Effector memory CD8-positive, alpha-beta T cell (primary cell): ENCODE measurements at places on chromosomes 2 and 18.

- no peak overlapping the region for H3K27ac ChIP-seq
- H3K36me3 ChIP-seq: no peaks in the 10 kb centered on the region
- no peaks in the 10 kb centered on the region for H3K27me3 ChIP-seq
- H3K4me1 ChIP-seq: peaks cover 3% of the 10 kb centered on the region
- H3K4me3 ChIP-seq: no peak overlapping the region
- no peak for DNase-seq
Measured at GRCh38 chr2:48228345-48228684, 301.6 kb upstream of the STON1 start.

GRCh38 chr2:33298233-33298632 lies 178.2 kb upstream of the RASGRP3 start:
- DNase-seq: no peak
- H3K36me3 ChIP-seq: no peaks in the 10 kb centered on the region
- no peaks in the 10 kb centered on the region for H3K27me3 ChIP-seq
- H3K27ac ChIP-seq: no peak overlapping the region
- no peak overlapping the region for H3K4me3 ChIP-seq

GRCh38 chr18:79847606-79848293 lies 50.0 kb downstream of the KCNG2 start:
- no peak overlapping the region for H3K27ac ChIP-seq
- peaks cover 8% of the 10 kb centered on the region for H3K27me3 ChIP-seq
- H3K36me3 ChIP-seq: no peaks in the 10 kb centered on the region
- no peak overlapping the region for H3K4me3 ChIP-seq

DNA sequence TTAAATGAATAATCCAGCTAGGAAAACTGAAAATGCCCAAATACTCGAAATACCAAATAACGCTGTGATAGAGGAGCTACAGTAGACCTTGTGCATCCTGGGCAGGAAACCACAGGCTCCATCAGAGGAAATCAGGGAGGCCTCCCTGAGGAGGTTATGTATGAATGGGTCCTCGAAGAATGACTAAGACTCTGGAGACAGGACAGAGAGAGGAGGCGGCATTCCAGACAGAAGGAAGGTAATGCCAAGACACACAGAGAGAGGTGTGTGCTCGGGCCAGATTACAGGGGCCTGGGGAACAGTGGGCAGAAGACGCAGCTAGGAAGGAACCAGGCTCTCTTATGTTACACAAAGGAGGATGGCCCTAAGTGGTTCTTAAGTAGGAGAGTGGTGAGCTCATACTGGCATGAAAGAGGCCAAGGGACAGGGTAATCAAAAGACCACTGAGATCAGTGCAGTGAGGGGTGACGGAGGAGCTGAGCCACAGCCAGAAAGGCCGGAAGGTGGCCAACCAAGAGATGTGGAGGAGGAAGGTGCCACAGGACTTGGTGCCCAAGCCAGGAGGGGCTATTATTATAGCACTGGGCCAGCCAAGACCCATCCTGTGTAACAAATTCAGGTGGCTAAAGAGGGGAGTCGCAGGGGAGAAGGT lies 9.9 kb downstream of the ST3GAL5 start:
- no peak for DNase-seq
- no peaks in the 10 kb centered on the region for H3K27me3 ChIP-seq
- H3K27ac ChIP-seq: peak overlapping the region; percentile 64
- H3K36me3 ChIP-seq: peaks cover 11% of the 10 kb centered on the region
- peaks cover 43% of the 10 kb centered on the region for H3K4me1 ChIP-seq
- H3K4me3 ChIP-seq: peak overlapping the region; percentile 13

DNA sequence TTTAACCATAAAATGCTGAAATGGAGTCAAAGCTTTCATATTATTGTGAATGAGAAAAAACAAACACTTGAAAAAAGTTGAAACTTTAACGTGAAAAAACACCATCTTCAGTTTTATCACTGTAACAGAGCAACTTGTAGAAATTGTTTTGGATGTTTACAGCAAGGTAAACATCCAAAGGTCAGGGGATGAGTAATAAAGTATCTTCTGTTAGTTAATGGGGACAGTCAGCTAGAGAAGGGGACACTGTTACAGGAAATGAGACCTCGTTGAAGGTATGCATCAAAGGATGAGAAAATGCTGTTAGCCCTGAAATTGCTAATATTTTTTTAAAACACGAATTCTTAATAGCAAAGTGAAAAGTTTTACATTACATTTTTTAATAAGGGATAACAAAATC lies 2.9 kb downstream of the RHBDD1 start:
- peaks cover 55% of the 10 kb centered on the region for H3K4me1 ChIP-seq
- H3K4me3 ChIP-seq: peak overlapping the region; percentile 44
- no peaks in the 10 kb centered on the region for H3K27me3 ChIP-seq
- H3K36me3 ChIP-seq: peaks cover 28% of the 10 kb centered on the region

GRCh38 chr2:129201696-129202095 lies 777.8 kb upstream of the RAB6C start:
- H3K4me1 ChIP-seq: no peaks in the 10 kb centered on the region
- no peaks in the 10 kb centered on the region for H3K36me3 ChIP-seq
- H3K27ac ChIP-seq: no peak overlapping the region
- DNase-seq: no peak
- H3K27me3 ChIP-seq: no peaks in the 10 kb centered on the region

DNA sequence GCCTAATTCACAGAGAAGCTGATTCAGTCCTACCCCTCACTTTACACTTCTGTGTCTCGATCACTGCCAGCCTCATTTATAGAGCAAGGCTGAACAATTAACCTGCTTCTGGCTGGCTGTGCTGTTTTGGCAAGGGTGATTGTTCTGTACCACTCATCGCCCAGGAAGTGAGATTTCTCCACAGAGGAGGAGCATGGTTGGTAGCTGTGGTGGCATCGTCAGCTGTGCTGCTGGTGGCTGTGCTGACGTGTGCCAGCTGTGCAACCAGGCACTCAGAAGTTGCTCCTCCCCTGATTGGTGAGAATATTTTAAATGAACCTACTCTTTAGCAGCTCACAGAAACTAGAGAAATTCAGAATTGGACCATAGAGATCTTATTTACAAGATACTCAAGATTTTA lies 158.3 kb downstream of the EML6 start:
- H3K4me3 ChIP-seq: no peak overlapping the region
- H3K27me3 ChIP-seq: no peaks in the 10 kb centered on the region
- H3K4me1 ChIP-seq: no peaks in the 10 kb centered on the region
- DNase-seq: no peak
- no peaks in the 10 kb centered on the region for H3K36me3 ChIP-seq

GRCh38 chr2:15142069-15142689 lies 419.0 kb downstream of the NBAS start:
- peak overlapping the region; percentile 40 for H3K4me3 ChIP-seq
- peak; percentile 44 for DNase-seq
- peaks cover 14% of the 10 kb centered on the region for H3K4me1 ChIP-seq

GRCh38 chr2:46170026-46170425 lies 127.2 kb upstream of the EPAS1 start:
- no peaks in the 10 kb centered on the region for H3K27me3 ChIP-seq
- H3K27ac ChIP-seq: no peak overlapping the region
- H3K36me3 ChIP-seq: no peaks in the 10 kb centered on the region
- H3K4me1 ChIP-seq: peaks cover 11% of the 10 kb centered on the region
- no peak overlapping the region for H3K4me3 ChIP-seq

DNA sequence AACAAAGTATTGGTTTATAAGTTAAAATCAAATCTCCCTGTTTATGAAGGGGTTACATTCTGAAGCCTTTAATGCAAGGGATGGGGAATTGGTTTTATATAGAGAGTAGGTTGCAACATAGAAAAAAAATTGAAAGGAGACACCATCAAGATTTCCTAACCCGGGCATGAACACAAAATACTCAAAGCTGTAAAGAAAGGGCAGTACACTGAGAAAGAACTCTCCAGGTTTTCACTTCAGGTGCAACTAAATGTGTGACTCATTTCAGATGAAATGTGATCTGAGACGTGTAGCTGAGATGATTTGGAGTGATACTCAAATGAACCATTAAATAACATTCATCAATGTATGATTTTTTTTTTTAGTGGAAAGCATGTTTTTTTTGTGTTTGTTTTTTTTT lies 43.6 kb downstream of the SANBR start:
- DNase-seq: no peak
- no peaks in the 10 kb centered on the region for H3K4me1 ChIP-seq
- no peaks in the 10 kb centered on the region for H3K27me3 ChIP-seq

DNA sequence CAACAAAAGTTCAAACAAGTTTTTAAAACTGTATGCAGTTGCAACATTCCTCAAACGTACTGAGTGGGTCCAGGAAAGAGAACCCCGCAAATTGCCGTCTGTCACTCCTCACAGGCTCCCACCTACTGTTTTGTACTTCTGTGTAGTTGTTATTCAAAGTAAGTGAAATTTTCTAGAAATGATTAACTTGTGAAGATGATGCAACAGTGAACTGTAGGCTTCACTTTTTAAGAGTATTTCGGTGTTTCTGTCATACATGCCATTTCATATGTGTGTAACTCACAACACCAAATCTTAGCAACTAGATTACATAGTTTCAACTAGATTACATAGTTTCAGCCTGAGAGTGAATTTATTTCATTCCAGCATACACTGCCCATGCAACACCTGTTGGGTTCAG lies 226.0 kb upstream of the TANK start:
- H3K27me3 ChIP-seq: peaks cover 28% of the 10 kb centered on the region
- H3K4me3 ChIP-seq: no peak overlapping the region
- no peaks in the 10 kb centered on the region for H3K36me3 ChIP-seq
- DNase-seq: no peak
- no peaks in the 10 kb centered on the region for H3K4me1 ChIP-seq

DNA sequence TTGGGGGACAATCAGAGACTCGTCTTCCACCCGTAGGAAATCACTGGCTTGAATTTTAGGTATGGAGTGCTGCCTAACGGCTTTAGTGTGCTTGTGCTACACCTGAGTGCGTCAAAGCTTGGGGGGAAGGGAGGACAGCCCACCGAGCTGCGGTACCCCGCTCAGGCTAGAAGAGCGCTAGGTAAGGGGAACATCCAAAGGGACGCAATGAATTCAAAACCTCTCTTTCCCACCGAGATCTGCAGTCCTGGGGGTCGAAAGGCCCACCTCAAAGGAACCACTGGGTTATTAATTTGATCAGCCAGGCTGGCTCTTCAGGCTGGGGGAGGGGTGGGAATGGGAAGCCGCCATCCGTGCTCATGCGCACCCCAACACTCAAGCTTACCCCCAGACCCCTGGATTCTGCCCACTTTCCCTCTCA lies 2.7 kb downstream of the EPHA4 start:
- peaks cover 22% of the 10 kb centered on the region for H3K4me1 ChIP-seq
- peak overlapping the region; percentile 99 for H3K27ac ChIP-seq
- no peak for DNase-seq
- peak overlapping the region; percentile 41 for H3K4me3 ChIP-seq

- no peak overlapping the region for H3K4me3 ChIP-seq
- H3K36me3 ChIP-seq: peaks cover 37% of the 10 kb centered on the region
- DNase-seq: no peak
- H3K27me3 ChIP-seq: no peaks in the 10 kb centered on the region
- no peak overlapping the region for H3K27ac ChIP-seq
Measured at GRCh38 chr2:48380208-48380607, 149.7 kb upstream of the STON1 start.

DNA sequence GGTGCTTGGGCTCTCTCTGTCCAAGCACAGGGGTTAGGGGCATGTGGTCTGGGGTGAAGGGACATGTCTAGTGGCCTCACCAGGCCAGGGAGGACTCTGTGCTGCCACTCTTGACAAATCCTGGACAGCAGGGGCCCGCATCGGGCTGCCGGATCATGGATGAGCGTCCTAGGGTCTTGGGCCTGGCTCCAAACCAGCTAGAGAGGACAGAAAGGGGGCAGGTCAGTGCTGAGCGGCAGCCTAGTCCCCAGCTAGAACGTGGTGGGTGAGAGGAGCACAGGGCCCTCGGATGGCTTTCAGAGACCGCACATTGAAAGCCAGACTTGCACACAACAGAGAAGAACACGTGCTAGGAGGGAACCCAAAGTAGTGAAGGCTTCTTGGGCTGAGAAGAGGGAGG lies 241.2 kb downstream of the ATAD2B start:
- no peak for DNase-seq
- H3K36me3 ChIP-seq: peaks cover 2% of the 10 kb centered on the region
- peaks cover 7% of the 10 kb centered on the region for H3K4me1 ChIP-seq
- no peak overlapping the region for H3K4me3 ChIP-seq
- H3K27ac ChIP-seq: peak overlapping the region; percentile 42
- H3K27me3 ChIP-seq: no peaks in the 10 kb centered on the region

- no peak overlapping the region for H3K27ac ChIP-seq
- H3K4me3 ChIP-seq: no peak overlapping the region
- peaks cover 3% of the 10 kb centered on the region for H3K36me3 ChIP-seq
- DNase-seq: no peak
- H3K27me3 ChIP-seq: no peaks in the 10 kb centered on the region
- H3K4me1 ChIP-seq: peaks cover 17% of the 10 kb centered on the region
Measured at GRCh38 chr2:12434630-12435098, 282.1 kb upstream of the TRIB2 start.

DNA sequence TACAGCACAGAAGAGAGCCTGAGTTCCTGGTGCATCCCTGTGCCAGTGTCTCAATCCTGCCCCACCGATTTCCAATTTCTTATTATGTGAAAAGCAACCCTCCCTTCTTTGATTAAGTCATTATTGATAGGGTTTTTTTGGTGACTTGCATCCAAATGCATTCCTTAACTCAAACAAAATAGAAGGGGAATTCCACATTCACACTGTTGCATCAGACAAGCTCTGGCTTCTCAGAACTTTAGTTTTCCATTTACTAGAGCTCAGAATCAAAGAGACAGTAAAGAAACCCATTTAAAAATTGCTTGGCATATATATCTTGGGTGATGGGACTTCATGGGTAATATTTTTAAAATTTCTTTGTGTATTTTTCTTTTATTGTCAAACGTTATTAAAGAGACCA lies 13.8 kb upstream of the TMEM200C start:
- H3K27ac ChIP-seq: no peak overlapping the region
- DNase-seq: no peak
- no peaks in the 10 kb centered on the region for H3K36me3 ChIP-seq
- H3K4me1 ChIP-seq: no peaks in the 10 kb centered on the region
- no peak overlapping the region for H3K4me3 ChIP-seq
- H3K27me3 ChIP-seq: no peaks in the 10 kb centered on the region

- H3K27ac ChIP-seq: no peak overlapping the region
- peaks cover 48% of the 10 kb centered on the region for H3K27me3 ChIP-seq
- H3K4me3 ChIP-seq: no peak overlapping the region
- H3K36me3 ChIP-seq: no peaks in the 10 kb centered on the region
Measured at GRCh38 chr18:9000733-9001132, 101.8 kb upstream of the NDUFV2 start.

- H3K27me3 ChIP-seq: peaks cover 27% of the 10 kb centered on the region
- H3K4me3 ChIP-seq: no peak overlapping the region
- peaks cover 4% of the 10 kb centered on the region for H3K4me1 ChIP-seq
- no peaks in the 10 kb centered on the region for H3K36me3 ChIP-seq
Measured at GRCh38 chr18:23056315-23056714, 79.0 kb upstream of the CABLES1 start.

- H3K27ac ChIP-seq: peak within 1 kb of the TSS; percentile 99
- H3K4me1 ChIP-seq: peaks cover 29% of the 10 kb centered on the region
- H3K4me3 ChIP-seq: peak within 1 kb of the TSS; percentile 100
Measured at GRCh38 chr2:121649149-121649595, at the start of gene CLASP1. Gene CLASP1, minus strand, starts transcription at chr2:121649462. Its CDS starts 43,567 bp downstream, at chr2:121605895.

- H3K27ac ChIP-seq: no peak overlapping the region
- no peaks in the 10 kb centered on the region for H3K4me1 ChIP-seq
- no peaks in the 10 kb centered on the region for H3K27me3 ChIP-seq
- no peak overlapping the region for H3K4me3 ChIP-seq
Measured at GRCh38 chr2:18750672-18751554, 161.5 kb upstream of the NT5C1B start.

- H3K27ac ChIP-seq: peak overlapping the region; percentile 83
- H3K4me1 ChIP-seq: no peaks in the 10 kb centered on the region
- H3K27me3 ChIP-seq: no peaks in the 10 kb centered on the region
- no peak for DNase-seq
- H3K4me3 ChIP-seq: no peak overlapping the region
Measured at GRCh38 chr18:2920546-2921343, 73.9 kb downstream of the EMILIN2 start.

GRCh38 chr18:43757273-43757672 lies 480.0 kb upstream of the SYT4 start:
- no peak for DNase-seq
- H3K27me3 ChIP-seq: no peaks in the 10 kb centered on the region
- no peak overlapping the region for H3K27ac ChIP-seq
- no peak overlapping the region for H3K4me3 ChIP-seq
- H3K36me3 ChIP-seq: no peaks in the 10 kb centered on the region
- no peaks in the 10 kb centered on the region for H3K4me1 ChIP-seq
